CD4-positive, alpha-beta T cell treated with Interleukin-6 for 4 hours (primary cell): ENCODE measurements at places on chromosomes 2 and 18.

DNA sequence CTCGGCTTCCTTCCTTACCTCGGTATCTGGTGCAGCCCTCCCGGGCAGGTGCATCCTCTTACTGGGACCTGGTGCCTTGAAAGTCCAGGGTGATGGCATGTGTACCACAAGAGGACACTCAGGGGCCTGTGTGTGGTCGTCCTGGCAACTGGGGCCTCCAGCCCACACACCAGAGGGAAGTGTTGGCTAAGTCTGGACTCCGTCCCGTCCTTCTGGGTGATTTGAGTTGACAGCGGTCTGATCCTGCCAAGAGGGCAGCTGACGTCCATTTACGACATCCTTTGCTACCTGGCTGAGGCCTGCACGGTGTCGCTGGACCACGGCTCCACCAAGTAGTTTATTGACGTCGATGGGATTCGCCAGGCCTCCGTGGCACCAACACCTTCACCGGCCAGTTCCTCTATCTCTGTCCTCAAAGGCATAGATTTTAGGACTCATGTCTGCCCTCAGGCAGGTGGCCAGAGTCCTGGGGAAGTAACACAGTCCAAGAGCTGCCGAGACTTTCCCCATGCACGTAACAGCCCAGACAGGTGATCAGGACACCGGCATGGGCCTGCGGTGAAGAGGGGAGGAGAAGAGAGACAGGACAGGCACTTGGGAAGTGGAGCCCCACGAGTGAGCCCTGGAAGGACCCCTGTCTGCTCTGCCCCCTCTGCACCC is 186.0 kb upstream of the HDAC4 start:
- no peak for DNase-seq

DNA sequence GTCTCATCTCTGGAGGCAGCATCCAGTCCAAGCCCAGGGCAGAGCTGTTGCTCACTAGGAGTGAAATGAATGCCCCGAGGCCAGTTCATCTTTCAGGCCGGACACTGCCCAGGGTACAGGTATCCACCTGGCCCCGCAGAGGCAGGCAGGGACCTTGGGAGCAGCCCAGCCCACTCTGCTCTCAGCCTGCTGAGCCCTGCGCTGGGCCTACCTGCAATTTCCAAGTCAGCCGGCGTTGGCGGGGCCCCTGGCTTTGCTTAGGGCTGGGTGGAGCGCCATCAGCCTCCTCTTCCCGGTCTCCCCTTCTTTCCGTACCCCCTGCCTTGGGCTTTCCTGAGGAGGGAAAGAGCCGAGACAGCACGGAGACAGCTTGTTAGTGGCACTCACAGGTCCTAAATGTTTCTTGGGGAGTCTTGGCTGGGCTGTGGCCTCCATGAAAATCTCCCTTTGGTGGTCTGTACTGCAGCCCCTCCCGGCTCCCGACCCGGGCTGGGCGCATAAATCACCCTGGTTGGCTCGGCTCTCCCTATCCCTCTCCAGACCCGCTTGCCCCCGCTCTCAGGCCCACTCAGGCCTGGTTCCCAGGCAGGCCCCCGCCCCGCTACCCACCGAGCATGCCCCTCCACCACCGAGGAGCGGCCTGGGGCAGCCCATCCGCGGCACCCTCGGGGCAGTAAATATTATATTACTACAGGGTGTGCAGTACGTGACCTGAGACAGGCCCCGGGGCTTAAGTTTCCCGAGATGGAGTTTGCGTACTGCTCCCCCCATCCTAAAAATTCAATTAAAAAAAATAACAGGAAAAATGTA is 106.7 kb downstream of the DYSF start:
- DNase-seq = no peak

GRCh38 chr2:64795024-64795592 is 141.4 kb upstream of the SERTAD2 start:
- DNase-seq = no peak

- DNase-seq = no peak
Measured at GRCh38 chr2:58098254-58099095, 51.9 kb downstream of the VRK2 start.

DNA sequence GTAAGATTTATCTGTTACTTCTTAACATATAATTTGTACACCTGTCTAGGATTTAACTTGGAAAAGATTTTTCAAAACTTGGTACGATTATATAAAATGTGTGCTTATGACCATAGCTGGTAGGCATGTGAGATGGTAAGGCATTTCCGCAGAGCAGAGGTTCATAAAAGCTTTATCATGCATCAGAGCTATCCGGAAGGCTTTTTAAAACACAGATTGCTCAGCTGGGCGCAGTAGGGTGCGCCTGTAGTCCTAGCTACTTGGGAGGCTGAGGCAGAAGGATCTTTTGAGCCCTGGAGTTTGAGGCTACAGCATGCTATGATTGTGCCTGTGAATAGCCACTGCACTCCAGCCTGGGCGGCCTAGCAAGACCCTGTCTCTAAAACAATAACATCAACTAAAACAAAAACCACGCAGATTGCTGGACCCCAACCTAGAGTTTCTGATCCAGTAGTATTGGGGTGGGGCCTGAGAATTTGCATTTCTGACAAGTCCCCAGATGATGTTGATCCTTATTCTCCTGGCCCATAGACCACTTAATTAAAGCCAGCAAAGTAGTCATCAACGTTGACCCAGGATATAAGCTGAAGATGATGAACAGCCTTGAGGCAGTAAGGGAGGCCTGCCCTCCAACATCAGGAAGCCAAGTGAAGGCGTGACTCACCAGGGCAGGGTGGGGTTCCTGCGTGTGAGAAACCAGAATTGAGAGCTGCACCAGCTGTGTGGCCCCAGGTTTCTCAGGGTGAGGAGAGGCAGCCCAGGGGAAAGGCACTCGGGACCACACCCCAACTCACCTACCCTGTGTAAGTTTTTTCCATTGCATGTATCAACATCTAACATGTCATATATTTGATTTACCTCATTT is 21.6 kb upstream of the SLC20A1 start:
- peak; percentile 88 for DNase-seq

DNA sequence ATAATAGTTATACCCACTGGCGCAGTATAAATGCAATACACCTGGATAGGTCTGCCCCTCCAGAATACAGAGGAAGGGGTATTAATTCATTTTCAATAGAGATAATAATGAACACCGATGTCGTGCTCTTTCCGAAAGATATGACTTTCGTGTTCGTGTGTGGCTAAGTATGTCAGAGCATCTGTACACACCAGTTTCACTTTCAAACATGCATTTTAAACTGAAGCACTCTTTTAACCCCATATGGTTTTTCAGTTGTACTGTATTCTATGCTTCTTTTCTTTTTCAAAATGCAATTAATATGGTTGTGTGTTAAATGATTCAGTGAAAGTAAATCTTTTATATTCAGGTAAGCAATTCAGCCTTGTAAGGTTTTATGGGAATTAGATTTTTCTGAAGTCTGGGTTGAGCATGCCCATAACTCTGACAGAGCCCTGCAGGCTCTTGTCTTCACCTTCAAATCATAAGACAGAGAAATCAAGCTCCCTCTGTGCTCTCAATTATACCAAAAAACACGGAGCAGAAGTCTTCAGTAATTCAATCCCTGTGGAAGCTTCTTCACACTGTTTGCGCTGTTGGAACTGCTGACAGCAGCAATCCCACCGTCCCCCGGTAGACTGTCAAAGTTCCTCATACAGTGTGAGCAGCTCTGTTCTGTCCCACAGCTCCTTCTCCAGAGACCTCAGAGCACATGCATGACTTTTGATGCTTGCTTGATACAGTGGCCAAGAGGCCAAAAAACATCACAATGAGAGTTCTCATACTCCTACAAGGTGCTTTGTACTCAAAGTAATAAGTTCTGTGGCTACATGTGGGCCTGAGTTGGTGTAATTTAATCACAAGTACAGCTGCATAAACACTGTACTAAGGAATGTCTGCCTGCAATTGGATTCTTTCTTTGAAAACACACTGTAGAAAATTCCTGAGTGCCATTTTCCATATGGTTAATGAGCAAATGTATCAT is 186.8 kb downstream of the ZNF521 start:
- DNase-seq = no peak

DNA sequence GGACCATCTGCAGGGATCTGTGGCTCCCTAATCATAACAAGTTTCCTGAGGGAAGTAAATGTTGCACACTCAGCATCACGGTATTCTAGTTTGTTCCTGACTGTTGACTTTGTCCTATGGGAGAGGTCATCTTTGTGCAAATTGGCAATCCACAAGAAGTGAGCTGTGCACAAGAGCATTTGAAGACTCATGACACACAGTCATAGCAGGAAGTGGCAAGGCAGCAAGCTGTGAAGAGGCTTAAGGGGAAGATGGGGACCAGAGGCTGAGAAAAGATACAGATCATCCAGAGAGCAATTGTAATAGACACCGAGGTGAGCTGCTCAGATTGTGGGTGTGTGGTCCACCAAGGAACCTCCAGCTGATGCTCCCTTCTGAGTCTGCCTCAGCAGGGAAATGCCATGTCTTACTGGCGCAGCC is 2.7 kb downstream of the TNP1 start:
- DNase-seq = no peak

DNA sequence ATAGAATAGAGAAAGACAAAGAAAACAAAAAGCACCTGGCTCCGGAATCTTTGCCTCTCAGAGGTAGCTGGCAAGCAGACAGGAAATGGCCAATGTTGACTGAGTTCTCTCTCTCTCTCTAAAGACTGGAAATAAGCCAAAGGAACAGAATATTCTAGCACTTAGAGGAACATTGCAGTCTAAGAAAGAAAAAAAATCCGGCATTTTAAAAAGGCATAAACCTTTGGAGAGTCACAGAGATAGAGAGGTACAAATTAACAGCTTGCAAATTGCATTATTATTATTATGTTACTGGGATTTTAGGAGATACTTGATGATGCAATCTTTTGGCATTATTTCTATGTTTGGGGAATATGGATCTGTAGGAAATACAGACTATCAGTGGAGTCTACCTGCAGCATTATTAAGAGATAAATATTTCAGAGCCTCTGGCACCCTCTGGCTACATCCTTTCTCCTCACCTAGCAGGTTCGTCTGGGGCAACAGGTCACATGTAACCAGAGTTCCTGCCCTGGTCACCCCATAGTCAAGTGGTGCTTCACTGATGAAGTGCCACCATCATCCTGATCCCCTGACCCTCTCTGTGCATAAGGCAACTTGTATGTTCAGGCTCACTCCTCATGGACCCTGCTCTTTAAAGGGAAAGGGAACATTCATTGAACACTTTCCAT is 318.9 kb upstream of the ACVR2A start:
- DNase-seq = peak; percentile 18

DNA sequence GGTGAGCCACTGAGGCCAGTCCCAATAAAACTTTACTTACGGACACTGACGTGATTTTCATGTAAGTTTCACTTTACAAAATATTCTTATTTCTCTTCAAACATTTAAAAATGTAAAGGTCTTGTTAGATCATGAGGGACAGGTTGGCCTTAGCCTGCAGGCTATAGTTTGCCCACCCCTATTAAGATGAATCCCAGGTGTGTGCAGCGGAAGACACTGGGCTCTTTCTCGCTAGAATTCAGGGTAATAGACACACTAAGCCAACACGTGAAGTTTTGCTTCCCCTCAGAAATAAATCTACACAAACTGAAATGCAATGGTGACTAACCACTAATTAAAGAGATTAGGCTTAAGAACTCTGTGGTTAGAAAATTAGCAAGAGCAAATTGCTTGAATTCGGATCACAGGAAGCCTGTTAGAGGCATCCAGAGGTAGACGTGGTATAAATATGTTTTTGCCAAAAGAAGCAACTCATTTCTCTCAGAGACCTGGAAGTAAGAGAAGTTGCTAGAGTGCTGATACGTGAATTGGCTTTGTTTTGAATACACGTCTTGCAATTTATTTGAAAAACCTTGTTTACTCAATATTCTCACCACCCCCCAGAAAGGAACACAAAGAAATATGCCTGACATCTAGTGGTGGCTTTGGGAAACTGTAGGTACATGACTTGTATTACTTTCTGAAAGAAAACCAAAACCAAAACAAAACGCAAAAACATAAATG is 151.6 kb downstream of the DTNB start:
- peak; percentile 43 for DNase-seq

- DNase-seq = no peak
Measured at GRCh38 chr2:32591669-32592463, 36.0 kb upstream of the TTC27 start.

GRCh38 chr2:100412466-100412865 is 5.0 kb downstream of the CHST10 start:
- no peak for DNase-seq

DNA sequence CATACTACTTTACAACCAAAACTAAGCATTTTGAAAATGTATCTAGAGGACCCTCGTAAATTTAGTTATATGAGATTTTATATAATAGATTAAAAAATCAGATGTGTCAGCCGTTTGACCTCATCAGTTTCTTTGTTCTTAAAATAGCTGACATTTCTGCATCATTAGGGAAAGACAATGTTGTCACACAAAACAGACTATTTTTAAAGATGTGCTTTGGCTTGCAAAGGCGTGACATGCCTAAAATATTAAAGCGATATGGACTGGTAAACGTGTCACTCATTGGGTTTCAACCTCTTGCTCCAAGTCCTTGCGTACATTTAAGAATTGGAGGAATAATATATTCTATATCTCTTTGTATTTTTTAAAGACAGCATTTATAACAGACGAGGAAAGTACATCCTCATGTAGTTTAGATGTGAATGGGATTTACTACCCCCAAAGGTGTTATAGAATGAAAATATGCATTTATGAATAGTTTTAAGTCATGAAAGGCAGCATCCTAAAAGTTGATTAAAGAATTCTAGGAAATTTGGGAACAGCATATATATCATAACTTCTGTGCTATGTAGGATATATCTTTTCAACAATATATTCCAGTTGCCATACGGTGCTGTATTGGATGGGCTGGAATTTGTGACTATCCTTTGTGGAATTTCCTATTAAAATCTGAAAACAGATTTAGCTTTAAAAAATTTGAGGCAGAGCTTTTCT is 3.8 kb downstream of the MYL12A start:
- DNase-seq = no peak

DNA sequence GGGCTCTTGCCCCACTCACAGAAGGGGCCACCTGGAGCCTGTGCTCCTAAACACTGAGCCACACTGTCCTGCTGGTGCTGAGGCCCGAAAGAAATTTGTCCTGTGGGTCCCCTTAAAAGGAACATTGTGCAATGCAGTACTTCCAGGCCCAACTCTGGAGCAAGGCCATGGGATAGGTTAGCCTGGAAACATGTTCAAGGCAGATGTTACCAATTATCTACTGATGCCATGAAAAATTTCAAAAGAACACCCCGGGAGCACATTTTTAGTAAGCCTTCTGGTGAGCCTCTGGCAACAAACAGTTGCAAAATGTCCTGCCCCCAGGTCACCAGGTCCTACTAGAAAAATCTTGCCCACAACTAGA is 12.3 kb upstream of the PTMA start:
- DNase-seq = no peak

GRCh38 chr2:45763255-45763654 is 111.8 kb downstream of the PRKCE start:
- no peak for DNase-seq

- no peak for DNase-seq
Measured at GRCh38 chr2:102664471-102664909, 45.1 kb downstream of the SLC9A2 start.
